ENCODE measurements at places on chromosomes 1 and 21.

DNA sequence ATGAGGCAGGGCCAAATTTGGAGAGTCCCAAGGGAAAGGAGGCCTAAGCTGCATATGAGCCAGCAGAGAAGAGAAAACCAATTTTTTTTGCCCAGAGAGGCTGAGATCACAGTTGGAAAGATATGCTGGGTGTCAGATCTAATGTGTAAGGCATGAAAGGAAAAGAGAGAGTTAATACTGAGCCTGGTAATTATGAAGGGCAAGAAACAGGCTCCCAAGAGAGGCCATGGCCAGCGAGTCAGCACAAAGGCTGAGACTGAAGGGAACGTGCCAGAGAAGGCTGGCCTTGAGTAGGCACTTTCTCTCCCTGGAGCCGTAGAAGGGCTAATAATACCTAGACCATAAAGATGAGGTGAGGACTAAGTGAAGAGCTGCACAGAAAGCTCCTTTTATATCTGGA lies 31.8 kb upstream of the BEND5 start:
- no peak for DNase-seq

DNA sequence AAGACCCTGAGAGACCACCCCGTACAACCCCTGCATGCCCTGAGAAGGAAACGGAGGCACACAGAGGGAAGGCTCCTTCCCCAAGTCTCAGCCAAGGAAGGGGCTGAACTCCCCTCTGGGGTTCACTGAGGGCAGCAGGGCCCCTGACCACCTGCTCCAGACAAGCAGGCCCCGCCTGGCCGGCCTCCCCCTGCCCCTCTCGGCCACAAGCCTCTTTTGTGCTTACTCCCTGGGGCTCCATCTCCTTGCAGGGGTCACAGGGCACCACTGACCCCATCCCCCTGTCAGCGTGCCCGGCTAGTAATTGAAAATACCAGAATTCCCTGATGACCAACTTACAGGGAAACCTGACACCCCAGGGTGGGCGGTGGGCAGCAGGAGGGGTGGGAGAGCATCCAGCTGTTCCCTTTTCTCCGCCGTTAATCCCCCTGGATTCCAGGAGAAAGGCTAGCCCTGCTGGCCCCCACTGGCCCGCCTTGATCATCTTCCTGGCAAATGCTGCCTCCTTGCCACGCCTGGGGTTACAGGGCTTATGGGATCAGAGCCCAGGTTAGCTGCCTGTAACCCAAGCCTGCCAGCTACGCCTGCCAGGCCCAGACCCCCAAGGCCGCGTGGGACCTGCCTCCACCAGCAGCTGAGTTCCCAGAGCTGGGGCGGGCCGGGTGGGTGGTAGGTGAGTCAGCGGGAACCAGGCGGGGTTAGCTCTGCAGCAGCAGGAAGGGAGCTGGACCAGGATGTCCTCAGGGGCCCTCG lies 96.1 kb downstream of the LACTBL1 start:
- no peak for DNase-seq

DNA sequence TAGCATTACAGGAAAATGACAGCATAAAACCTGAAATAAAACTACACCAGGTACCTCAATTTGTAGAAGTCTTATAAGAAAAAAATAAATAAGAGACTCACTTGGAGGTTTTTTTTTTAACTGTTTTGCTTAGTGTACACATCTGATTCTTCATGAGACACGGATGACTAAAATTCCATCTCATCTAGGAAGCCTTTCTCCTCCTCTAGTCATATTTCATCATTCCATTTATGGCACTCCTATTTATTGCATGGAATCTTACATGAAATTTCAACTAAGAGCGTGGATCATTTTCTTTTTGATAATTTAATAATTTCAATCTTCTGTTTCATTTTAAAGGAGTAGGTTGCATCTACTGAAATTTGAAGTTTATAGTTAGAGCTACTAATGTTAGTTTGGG lies 1.6 kb upstream of the PTGS2 start:
- no peak for DNase-seq

GRCh38 chr1:117611121-117611601 lies 5.3 kb downstream of the TENT5C start:
- DNase-seq: no peak

GRCh38 chr1:39872698-39873097 lies 10.6 kb downstream of the TRIT1 start:
- DNase-seq: no peak

DNA sequence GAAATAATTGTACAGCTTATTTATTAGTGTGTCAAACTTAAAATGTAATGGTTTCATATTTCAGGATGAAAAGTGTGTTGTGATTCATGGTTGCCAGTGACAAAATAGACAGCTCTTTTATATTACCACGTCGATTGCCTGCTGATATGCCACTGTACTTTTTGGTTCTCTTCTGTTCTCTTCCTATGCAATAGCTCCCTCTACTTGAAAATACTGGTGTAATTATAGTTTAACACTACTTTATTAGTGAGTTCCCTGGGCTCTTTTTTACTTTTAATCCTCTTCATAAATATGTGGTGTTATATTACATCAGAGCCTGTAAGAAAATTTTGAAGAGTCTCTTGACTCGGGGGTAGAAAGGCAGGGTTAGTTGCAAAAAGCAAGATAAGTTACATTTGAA lies 111.3 kb downstream of the PATJ start:
- no peak for DNase-seq

All from COR-L47 (cell line).